ENCODE measurements at places on chromosomes 3 and 15.

DNA sequence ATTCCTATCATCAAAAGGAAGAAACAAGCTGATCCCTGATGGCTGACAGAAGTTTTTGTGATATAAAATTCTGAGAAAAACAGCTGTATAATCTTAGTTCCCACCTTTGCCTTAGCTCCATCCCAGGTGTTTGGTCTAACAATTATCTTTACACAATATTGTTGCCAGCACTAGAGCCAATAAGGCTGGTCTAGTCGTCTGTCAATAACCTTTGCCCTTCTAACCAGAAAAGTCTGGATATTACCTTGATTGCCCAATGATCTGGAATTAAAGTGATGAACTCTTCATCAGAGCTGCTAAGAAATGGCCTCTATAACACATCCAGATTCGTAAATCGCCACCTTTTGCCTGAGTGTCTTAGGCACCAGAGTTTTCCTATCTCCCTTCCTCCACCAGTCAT is 98.4 kb downstream of the FMN1 start:
- DNase-seq: no peak

DNA sequence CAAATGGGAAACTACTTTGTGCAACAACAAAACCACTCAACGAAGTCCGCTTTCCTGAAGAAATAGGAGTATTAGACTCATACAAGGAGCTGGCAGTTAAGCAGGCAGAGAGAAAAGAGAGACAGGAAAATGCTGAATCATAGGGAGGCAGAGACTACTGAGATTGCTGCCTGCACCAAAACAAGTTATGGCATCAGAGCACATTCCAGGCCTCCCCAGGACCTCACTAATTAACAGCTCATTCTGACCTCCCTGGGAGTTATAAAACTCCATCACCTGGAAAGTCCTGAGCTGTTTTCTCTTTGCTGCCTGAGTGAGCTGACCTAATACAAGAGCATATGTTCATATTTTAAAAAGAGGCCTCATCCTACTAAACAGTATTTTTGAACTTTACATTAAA is 741.0 kb downstream of the MCTP2 start:
- no peak for DNase-seq

GRCh38 chr3:187739561-187740332 is 5.5 kb downstream of the BCL6 start:
- DNase-seq: no peak

DNA sequence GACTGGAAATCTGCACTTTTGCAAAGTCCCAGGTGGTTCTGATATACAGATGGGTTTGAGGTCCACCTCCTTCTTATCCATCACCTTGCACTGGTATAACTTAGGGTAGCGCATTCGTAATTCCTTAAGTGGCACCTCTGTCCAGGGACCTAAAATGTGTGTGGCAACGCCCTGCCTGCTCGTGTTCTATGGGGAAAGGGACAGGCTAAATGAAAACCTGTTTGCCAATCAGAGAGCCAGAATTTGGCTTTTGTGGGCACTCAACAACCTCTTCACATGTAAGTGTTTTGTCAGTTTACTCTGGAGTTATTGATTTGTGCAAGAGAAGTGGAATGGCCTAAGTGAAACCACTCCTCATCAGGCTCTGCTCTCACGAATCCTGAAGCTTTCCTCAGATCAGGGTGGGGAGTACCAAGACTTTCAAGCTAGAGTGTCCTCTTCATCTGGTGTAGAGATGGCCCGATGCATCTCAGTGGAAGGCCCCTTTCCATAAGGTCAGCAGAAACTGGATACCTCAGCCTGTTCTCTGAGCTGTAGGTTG is 138.3 kb downstream of the ALDH1A2 start:
- DNase-seq: no peak

DNA sequence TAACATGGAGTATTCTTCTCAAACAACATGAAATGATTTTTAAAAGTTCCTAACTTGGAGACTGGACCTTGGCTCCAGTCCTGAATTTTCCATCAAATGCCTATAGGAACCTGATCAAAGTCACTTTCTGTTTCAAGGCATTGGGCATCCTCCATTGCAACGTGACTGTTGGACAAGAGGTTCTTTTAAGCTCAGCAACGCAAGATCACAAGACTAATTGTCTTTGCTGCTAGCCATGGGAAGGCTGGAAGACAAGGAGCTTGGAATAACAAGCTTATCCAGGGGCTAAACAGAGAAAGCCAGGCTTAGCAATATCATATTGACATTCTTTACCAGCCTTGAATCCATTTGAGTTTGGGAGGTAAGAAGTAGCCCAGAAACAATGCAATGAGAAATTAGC is 48.3 kb downstream of the SST start:
- no peak for DNase-seq

DNA sequence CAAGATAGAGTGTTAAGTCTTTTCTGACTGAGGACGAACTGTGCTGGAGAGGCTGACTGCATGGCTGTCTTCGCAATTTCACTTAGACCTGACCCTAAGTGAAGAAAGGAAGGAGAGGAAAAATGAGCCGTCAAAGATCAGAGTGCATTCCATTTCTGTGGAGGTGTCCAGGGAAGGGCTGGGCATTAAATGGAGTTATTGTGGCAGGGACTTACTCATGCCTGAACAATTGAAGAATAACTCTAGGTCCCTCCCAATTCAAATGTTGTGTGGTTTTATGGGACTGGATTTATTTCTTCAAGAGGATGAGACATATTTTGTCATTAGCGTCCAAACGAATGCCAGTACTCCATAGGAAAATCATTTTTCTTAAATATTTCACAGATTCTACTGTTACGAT is 187.3 kb upstream of the CFAP20DC start:
- DNase-seq: peak; percentile 69

DNA sequence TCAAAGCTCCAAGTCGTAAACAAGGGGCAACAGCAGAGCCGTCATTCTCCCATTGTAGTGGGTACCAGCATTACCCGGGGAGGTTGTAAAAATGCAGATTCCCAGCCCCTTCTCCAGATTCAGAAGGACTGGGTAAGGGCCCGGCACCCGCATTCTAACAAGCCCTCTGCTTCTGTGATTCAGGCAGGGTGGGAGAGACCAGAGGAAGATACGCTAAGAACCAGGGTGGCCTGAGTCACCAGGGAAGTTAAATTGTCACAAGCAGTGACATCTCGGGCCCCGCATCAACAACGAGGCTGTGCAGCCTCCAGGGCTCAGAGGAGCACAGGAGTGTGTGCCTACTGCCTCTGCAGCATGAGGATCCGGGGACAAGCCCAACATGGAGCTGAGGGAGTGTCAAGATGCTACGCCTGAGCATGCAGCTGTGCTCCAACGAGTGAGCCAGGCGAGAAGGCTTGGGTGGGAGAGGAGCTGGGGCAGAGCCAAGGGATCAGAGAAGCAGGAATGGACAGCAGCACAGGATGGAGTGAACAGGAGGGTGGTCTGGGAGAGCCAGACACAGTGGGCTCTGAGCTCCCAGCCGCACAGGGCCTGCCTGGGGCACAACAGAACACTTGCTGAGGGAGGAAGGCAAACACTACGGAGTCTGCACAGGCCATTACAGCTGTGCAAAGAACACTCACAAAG is 68.5 kb downstream of the CPN2 start:
- no peak for DNase-seq

- no peak for DNase-seq
Observed at GRCh38 chr3:55701997-55702396, 214.9 kb upstream of the WNT5A start.

DNA sequence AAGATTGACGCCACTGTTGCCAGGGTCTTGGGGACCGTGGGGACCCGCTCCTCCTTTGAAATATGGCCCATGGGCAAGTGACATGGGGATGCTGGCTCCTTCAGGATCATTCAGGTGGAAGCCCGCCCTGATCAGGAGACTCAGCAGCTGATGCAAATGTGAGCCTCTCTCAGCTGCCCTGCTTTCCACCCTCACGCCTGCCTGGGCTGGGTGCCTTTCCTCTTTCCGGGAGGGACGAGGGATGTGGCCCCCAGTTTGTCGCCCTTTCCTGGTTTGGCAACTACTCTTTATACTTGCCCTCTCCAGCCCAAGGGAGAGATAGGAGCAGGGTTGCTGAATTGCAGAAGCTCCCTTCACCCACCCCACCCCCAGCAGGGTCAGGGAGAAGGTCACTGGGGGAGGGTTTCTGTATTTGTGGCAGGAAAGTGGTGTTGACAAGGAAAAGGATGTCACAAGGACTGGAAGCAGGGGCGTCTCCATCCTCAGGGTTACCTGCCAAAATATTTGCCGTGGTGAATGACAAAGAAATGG is 21.8 kb downstream of the DNASE1L3 start:
- no peak for DNase-seq

DNA sequence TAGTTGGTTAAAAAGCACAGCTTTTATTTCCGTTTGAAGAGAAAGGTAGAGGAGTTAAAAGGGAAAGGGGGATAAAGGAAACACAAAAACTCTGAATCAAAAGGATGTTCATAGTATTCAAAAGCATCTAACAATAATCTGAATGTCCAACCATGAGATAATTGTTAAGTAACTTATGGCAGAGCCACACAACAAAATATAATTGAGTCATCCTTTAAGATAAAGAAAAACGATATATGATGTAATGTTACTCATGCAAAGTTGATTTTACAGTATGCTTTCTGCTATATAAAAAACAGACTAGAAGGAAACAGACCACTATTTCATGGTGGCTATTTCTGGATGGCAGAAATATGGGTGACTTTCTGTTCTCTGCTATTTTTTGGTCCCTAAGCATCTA is 3.9 kb downstream of the XPC start:
- DNase-seq: peak; percentile 20

- no peak for DNase-seq
Observed at GRCh38 chr3:139695007-139695406, 17.2 kb upstream of the NMNAT3 start.

DNA sequence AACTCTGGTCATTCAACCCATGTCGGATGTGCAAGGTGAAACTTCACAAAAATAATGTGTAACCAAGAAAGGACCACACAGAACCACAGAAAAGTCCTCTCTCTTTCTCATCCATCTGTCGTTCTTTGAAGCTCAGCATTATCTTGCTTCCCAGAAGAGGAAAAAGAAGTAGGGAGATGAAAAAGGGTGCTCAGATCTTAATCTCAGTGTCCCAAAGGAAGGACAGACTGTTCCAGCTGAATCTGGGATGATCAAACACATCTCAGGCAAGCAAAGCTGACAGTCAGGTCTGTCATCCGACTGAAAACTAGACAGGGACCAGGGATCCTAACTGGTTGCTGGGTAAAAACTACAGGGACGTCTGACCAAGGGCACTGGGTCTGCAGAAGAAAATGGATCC is 16.2 kb downstream of the ARHGEF3 start:
- DNase-seq: no peak

DNA sequence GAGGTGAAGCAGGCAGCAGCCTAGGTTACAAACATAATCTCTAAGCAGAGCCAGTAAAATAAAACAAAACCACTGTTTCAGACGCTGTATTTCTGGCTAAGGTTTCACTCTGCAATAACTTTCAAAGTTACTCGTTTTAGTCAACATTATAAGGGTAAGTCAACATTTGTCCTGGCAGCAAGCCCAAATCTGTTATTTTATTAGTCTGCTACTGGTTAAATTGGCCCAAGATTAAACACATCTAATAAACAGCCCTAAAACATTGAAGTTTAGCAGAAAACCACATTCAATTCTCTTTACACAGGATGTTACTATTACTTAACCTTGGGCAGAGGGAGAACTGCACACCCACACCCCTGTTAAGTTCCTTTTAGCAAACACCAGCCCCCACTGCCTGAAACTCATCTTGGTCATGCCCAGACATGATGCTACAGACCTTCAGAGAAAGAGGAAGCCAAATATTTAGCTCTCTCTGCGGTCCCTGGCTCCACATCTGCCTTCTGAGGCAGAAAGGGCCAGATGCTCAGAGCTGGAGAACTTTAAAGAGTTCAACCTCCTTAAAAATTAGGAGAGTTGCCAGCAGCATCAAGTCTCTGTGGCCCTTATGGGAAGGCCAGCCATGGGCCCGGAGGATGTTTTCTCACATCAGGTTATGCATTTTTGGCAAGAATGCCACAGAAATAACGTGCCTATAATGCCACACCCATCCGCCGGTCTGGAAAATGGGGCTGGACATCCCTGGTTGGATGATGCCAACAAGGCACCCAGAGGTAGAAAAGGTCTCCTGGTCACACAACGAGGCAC is 17.9 kb downstream of the ARHGEF3 start:
- DNase-seq: no peak

DNA sequence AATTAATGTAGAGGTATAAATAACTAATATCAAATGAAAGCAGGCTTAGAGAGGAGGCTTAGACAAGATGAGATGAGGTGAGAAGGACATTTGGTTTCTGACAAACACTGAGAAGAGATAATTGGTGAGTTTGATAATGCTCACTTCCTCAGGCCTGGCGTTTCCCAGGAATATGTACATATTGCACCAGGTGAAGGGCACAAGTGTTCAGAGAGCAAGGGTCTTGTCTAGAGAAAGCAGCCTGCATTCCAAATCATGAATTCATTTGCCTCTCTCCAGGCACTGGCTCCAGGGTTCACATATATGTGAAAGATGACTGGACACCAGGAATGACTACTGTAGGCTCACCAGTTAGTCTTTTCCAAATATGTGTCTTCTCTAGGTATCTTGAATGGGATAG is 48.0 kb upstream of the LPP start:
- DNase-seq: no peak

- peak; percentile 13 for DNase-seq
Observed at GRCh38 chr3:186315581-186316354, 46.3 kb downstream of the DGKG start.

DNA sequence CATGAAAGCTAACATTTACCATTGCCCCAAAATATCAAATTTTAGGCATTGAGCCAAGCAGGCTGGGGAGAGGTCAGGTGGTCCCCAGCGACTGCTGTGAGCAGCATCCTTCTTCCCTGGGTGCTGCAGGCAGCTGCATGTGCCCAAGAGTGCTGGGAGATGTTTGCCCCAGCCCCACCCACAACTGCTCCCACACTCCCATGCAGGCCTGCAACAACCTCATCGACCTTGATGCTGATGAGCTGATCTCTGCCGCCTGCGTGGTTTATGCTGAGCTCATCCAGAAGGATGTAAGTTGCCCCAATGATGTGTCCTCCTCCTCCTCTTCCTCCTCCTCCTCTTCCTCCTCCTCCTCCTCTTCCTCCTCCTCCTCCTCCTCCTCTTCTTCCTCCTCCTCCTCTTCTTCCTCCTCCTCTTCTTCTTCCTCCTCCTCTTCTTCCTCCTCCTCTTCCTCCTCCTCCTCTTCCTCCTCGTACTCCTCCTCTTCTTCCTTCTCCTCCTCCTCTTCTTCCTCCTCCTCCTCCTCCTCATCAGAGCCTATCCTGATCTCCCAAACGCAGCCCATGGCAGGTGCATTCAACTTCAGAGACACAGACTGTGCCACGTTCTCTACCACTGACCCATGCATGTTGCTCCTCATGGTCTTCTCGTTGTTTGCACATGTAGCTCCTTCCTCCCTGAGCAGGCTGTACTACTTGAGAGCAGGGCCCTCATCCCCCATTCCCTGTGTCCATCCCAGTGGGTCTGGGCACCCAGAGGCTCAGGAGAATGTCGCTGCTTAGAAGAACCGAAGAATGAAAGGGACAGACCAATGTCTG is 15.1 kb downstream of the TBC1D21 start:
- no peak for DNase-seq

DNA sequence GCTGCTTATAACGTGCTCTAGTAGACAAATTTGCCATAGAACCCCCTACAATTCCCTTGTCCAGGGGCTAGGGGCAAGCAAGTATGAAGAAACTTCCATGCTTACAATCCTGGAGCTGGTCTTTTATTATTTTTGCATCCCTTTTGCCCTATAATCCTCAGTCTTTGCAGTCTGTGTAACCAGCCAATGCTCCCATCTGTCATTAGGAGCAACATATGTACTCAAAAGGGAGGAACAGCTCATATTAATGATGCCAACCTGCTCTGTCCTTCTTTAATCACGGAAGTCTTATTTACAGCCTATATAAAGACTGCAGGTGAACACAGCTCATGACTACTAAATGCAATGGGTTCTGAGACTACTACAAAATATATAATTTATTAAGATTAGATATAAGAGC is 263.3 kb downstream of the ZIC1 start:
- DNase-seq: no peak

Measured in HS-5 (cell line).